ENCODE measurements at places on chromosomes 13 and 19. TPM values are rescaled to one million over a fixed set of nuclear protein-coding genes. Genes with fewer than 3 reads are reported as not detected.

DNA sequence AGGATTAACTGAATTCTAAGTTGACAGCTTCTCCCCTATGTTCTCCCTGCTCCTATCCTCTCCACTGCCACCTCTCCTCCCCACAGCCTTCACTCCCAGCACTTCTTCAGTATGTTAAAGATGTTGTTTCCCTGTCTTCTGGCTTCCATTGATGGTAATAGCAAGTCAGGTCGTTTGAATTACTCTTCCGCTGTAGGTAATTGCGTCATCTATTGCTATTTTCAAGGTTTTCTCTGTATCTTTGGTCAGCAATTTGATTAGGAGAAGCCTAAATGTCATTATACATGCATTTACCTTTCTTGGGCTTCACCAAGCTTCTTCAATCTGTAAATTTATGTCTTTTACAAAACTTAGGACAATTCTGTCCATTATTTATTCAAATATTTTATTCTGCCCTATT is 377.3 kb upstream of the KLF12 start:
- DNase-seq, result no peak

DNA sequence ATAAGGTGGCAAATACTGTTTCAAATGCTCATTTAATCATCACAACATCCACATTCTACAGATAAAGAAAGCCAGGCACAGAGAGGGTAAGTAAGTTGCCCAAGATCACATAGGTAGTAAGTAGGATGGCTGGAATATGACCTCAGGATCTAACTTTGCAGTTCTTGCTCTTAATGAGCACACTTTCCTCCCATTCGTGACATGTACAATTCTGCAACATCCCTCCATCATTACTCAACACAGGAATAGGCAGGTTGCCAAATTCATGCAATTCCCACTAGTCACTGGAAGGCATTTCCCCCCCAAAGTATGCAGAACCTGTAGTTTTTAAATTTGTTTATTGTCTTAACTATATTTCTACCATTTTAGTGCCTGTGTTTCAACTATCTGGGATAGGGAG is 109.2 kb downstream of the OLFM4 start:
- no peak for DNase-seq

DNA sequence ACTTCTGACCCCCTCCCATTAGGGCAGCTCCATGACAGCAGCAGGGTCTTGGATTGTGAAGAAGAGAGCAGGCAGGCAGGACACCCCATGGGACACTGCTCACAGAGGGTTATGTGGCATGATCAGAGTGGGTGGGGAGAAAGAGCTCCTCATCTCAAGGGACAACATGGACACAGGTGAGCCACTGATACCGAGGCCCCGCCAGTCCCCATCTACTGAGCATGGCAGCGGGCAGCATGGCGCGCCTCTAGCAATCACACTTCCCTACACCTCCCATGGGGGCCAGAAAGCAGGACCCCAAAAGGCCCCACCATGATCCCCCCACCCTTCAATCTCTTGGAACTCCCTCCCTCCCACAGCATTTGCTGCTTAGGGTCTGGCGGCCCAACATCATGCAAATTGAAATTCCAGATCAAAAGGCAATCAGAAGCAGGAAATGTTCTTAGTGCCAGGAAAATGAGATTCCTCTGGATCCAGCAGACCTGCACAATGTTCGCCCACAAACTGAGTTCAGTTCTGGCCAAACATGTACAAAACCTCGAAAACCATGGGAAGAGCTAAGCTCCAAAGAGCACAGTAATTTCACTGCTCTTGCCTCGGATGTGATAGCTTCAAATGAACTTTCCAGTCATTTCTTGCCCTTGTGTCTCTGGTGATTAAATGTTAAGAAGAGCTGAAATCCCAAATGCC is 14.8 kb downstream of the DOCK9 start:
- DNase-seq, result no peak

GRCh38 chr19:44961821-44962220 is 6.6 kb downstream of the CLPTM1 start:
- DNase-seq, result no peak

DNA sequence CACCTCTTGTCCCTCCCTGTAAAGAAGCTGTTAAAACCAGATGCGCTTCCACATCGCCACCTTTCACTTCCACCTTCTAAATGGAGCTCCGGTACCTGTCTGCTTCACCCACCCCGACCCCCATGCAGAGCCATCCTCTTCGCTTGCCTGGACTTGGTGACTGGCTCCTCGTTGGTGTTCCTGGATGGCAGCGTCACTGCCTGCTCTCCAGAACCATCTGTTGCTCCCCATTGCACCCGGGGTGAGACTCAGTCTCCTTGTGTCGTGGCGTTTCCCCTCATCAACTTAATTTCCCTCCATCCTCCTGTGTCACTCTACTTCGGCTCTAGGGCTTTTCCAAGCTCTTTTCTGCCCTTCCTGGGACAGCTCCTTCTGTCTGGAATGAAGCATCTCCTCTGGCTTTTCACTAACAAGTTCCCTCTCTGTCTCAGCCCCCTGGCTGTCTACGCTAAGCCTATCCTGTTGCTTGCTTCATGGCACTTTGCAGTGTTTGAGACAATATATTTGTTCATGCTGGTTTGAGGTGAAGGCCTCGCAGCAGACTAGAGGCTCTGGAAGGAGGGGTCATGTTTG is 10.3 kb downstream of the CEBPG start:
- DNase-seq, result no peak

DNA sequence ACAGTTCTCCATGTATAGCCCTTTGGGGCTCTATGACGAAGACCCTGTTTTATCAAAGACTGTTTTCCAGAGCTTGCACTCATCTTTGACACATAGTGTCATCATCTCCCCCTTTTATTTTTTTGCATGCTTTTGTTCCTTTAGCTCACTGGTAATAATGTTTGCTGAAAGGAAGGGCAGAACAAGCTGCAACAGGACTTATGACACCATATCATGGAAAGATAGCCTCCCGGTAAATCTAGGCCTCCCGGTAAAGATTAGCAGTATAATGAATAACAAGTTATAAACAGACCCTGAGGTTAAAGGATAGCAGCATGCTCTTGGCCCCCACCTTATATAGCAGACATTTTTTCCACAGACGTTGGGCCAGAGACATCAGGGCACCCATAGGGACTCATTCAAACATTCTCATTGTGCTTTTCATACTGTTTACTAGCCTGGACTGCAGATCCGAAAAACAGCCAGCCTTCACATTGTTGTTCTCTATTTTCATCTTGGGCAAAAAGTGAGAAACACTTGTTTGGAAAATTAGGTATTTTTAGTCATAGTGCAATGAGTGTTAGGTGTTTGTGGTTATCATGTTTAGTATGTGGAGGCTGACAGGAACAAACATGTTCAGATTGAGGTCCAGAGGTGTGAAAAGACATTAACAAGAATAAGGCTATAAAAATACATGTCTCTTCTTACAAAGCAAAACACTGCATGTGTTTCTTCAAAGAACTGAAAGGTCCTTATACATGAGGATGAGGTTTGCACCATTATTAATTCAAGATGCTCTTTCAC is 136.9 kb upstream of the SPRY2 start:
- no peak for DNase-seq

- DNase-seq, result no peak
Measured at GRCh38 chr13:44718467-44718866, 142.3 kb upstream of the TSC22D1 start.

GRCh38 chr19:5534787-5535586 is 32.8 kb downstream of the TINCR start:
- DNase-seq, result no peak

DNA sequence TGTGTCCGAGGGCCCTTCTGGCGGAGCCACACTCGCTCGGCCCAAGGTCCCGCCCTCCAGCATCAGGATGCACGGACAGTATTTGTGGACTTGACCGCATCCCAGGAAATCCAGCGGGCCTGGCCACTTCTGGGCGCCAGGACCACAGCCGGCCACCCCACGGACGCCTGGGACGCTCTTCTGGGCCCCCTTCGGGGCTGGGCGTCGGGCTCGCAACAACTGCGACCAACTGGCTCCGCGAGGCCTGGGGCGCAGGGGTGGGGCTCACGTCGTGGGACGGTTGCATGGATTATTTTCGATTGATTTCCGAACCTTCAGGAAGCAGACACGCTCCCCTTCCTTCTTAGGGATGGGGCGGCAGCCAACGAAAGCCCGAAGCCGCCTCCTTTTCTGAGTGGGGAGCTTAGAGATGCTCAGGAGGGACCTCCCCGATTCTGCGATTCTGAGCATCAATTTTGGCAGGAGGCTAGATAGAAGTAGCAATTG is 521 bp upstream of the NUP58 start:
- peak; percentile 17 for DNase-seq

- DNase-seq, result no peak
Measured at GRCh38 chr13:113273321-113273720, 23.7 kb upstream of the LAMP1 start.

DNA sequence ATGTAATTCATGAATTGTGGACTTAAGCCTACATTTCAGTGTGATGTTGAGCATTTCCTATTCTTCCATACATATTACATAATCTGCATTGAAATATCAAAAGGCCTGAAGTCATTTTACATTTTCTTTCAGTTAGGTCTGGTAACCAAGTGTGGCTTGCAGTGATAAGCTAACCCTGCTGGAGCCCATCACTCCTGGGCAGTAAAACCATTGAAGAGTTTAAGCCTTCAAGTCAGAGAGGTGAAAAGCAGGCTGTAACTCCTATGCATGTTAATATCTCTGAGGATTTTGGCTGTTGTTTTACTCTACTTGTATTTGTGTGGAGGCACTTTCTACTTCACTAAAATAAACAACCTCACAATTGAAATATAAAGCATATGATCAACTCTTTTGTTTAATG is 248.8 kb downstream of the SLITRK5 start:
- no peak for DNase-seq

GRCh38 chr13:60427285-60427684 is 30.3 kb downstream of the TDRD3 start:
- DNase-seq, result no peak

DNA sequence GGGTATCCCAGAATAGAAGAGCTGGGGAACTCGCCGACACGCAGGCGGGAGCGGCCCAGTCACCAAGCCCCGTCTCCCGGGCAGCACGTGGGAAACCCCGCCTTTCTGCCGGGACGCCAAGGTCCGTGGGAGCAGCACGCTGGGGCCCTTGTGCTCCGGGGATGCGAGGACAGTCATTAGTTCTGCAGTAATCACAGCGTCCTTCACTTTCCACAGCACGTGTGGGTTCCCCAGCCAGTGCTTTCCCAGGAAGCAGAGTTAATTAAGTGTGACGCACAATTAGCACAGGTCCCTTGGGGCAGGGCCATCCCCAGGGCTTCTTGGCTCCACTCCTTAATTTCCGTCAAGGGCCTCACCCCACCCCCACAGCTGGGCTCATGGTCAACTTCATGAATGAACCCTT is 64.3 kb upstream of the C13orf46 start:
- no peak for DNase-seq

Gene MBD3L3
- total RNA-seq, result not detected

Gene PEX11G
- not detected for total RNA-seq

Gene GARRE1
- total RNA-seq, result 69.7 TPM

Gene ELANE
- not detected for total RNA-seq

Gene ZNF682
- total RNA-seq, result 12.5 TPM

Gene FGF21
- total RNA-seq, result not detected

Gene ETV2
- 0.58 TPM for total RNA-seq

Gene NFIX
- total RNA-seq, result 3.0 TPM

Gene VSTM2B
- total RNA-seq, result not detected

Gene GPR42
- not detected for total RNA-seq

Data from CD4-positive, alpha-beta T cell (primary cell).